HFFc6 (cell line): ENCODE measurements at places on chromosomes 1 and 21. TPM values are rescaled to one million over a fixed set of nuclear protein-coding genes. Genes with fewer than 3 reads are reported as not detected.

DNA sequence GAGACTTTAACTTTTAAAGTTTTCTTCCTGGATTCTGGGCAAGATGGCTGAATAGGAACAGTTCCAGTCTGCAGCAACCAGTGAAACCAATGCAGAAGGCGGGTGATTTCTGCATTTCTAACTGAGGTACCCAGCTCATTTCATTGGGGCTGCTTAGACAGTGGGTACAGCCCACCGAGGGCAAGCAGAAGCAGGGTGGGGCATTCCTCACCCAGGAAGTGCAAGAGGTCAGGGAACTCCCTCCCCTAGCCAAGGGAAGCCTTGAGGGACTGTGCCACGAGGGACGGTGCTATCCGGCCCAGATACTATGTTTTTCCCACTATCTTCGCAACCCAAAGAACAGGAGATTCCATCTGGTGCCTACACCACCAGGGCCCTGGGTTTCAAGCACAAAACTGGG, 121.0 kb downstream of the VAV3 start:
- no peak for DNase-seq

DNA sequence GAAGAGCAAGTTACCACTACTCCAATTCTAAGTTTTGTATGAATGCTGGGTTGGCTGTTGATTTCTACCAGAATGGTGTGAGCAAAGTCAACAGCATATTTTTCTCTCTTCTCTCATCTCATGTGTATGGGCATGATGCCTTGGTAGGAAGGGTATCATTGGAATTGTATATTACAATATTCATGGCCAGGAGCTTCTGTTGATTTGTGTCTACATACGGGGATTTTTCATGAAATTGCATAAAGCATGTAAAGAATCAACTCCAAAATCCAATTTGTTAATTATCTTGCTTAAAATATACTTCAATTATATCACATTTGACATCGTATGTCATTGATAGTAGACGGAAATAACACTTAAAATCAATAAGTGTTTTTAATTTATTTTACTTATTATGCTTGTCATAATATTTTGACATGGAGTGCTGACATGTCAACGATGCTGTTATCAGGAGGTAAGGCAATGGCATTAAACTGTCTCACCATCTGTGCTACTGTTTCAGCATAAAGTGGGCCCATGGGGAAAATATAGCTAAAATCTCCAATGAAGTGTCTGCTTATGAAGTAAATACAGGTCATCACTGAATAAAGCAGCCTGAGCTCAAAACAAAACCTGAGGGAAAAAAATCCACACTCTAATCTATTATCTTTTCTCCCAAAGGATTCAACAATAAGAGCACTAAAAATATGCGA, 142.2 kb upstream of the NBPF11 start:
- no peak for DNase-seq

GOLT1A gene
- not detected in 3 replicates for total RNA-seq

DNA sequence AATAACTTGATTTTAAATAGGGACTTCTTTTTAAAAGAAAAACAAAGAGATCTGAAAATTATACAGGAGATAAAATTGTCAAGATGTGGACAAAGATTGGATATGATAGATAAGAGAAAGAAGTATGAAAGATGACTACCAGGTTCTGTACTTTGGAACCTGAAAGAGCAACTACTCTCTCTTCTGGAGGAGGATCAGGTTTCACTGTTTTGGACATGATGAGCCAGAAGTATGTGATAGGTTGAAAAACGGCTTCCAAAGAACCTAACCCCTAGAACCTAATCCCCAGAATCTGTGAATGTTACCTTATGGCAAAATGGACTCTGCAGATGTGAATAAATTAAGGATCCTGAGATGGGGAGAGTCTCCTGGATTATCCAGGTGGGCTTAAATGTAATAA, 26.2 kb downstream of the RSBN1 start:
- DNase-seq: no peak

- DNase-seq: peak; percentile 25
Observed at GRCh38 chr1:28516518-28516956, 10.7 kb downstream of the RCC1 start.

S100A14 gene
- total RNA-seq: not detected in 3 replicates

DNA sequence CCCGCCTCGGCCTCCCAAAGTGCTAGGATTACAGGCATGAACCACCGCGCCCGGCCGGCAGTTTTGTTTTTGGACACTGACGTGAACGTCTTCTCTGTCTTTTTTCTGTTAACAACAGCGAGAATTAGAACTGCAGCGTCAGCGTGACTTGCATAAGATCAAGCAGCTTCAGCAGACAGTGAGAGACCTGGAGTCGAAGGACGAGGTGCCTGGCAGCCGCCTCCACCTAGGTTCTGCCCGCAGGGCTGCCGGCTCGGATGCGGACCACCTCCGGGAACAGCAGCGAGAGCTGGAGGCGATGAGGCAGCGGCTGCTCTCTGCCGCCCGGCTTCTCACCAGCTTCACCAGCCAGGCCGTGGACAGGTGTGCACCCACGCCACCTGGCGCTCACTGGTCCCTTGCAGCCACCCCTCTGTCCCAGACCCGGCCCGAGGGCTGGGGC, 22.9 kb upstream of the DIP2A start:
- no peak for DNase-seq

DNA sequence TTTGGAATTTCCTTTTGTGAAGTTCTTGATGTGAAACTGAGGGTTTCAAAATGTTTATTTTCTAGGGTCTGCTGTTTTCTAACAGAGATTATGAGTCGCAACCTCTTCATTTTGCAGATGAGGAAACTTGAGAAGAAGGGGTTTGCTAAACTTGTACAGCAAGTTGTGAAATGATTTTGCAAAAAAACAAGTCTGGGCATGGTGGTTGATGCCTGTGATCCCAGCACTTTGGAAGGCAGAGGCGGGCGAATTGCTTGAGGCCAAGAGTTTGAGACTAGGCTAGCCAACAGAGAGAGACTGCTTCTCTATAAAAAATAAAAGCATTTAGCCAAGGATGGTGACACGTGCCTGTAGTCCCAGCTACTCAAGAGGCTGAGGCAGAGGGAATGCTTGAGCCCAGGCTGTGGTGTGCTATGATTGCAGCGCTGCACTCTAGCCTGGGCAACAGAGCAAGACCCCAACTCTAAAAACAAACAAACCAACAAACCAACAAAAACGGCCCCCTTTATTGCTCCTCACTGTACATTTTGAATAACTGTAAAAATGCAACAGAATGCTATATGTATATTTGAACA, 9.9 kb downstream of the TRIM67 start:
- no peak for DNase-seq

NHLH2 gene
- not detected in 2 replicates for total RNA-seq

- DNase-seq: no peak
Observed at GRCh38 chr1:232452117-232452516, 177.8 kb downstream of the SIPA1L2 start.

CD34 gene
- total RNA-seq: 0.32 to 0.51 TPM (median 0.41 TPM) in 3 replicates

USP48 gene
- 45.9 to 48.2 TPM (median 47.6 TPM) in 3 replicates for total RNA-seq

DNA sequence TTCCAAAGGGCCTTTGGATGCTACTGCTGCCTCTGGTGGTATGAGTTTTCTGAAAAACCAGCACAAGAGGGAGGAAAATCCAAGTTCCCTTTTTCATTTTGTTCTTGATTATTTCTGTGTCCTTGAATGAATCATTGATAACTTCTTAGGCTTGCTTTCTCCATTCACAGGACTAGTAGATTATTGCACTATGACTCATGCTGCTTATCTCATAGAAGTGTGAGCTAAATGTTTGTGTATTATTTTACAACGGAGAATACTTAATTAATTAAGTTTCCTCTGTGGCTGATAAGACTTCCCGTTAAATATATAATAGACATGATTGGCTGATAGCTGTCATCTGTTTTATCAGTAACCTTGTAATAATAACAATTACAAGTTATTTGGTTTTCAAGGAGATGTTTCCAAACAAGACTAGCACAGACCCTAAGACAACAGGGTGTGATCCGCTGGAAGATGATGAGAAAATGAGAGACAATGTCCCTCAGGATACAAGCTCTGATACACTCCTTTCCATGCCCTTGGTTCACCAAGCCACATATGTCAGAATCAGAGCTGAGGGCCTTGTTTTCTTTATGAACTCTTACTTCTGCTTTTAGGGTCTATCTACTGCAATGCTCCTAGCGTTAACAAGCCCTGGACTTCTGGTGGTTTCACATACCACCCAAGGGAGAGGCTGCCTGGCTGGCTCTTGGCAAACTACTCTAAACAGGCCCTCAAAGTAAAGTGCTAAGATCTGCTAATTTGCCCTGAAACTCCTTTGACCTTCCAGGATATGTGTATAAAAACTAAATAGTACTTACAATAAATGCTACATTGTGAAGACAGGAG, 1078.3 kb downstream of the TTLL7 start:
- DNase-seq: no peak

ZNHIT6 gene
- 21.5 to 25.7 TPM (median 22.1 TPM) in 3 replicates for total RNA-seq

DNA sequence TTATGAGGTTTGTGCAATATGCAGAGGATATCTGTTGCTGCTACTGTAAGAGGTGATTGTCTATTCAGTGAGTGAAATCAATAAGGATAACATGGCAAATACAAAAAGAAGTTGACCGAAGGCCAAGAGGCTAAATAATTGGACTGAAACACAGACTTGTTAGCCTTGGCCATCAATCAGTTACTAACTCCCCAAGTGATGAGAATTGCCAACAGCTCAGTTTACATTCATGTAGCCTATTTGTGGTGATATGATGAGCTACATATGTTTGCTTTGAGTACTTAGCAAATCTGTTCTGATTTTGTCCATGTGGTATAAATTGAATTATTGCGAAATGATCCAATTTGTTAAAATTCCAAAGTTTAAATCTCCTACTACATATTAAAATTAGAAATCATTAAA, 68.6 kb upstream of the VAV3 start:
- DNase-seq: no peak

DNA sequence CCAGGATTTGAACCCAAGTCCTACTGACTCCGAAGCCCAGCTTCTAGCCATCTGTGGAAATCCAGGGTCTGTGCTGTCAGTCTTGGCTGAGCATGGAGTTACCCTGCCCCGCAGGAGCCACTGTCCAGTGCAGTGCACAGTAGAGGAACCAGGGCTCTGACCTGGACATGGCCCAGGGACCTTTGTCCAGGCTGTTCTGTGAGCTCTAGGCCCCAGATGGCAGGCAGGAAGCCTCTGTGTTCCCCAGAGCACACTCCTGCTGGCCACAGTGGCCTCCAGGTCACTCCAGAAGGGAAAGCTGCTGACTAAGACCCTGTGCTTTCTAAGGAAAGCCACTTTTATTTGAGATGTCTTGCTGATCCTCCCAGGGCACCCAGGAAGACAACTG, 13.8 kb downstream of the S100A7A start:
- DNase-seq: no peak

DNA sequence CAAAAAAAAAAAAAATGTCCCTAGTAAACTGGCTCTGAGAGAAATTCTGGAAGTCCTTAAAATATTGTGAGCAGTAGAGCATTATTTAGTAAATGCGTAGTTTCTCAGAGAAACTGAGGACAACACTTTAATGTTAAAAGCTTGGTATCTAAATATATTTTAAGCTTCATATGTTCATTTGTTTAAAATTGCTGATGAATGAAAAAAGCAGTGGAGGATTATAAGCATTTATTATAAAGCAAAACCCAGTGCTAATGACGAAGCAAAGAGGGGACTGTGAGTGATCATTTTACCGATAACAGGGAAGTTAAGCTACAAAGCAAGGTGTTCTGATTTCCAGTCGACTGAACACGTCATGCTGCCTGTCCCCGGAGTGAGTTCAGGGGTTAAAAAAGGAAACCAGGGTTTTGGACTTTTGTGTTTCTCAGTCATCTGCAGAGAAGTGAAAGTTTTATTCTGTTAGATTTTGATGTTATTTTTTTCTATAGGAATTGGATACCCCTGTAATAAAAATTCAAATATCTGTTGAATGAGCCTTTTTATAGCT, 64.5 kb upstream of the SCCPDH start:
- no peak for DNase-seq

DNA sequence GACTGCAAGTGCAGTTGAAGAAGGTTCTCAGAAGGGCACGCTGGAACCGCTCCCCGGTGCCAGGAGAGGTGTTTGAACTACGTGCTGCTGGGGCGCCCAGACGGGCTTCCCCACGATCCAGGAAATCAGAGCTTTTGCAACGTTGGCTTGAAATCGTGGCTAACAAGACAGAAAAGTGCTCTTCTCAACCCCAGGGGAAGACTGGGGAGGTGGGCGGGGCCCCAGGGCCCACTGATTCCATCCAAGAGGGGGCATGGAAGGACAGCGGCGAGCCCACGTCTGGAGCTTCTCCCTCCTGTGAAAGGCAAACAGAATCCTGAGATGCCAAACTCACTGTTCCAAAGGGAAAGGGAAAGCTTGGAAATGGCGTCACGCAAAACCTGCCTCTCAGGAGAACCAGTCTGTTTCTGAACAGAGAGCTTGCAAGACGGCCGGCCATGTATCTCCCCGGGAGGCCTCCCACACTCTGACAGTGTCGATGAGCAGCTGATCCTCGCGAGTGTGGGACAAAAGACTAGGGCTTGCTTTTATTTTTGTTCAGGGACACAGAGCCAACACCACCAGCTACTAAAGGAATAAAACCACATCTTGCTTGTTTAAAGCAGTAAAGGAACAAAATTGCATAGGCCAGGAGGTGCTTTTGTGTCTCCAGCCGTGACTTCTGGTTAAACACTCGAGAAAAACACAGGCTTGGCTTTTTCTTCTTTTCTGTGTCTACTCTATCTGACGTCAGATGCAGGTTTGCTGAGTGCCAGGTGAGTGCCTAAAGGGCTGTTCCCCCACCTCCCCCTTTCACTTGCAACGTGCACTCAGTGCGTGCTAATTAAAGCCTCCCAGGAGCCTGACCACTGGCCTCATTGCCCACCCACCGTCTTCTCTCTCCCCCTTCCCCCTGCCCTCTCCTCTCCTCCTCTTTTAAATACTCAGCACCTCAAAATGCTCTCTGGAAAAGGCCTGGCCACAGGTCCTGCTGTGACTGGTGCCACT, 41.5 kb downstream of the LRRC3 start:
- DNase-seq: no peak

GRCh38 chr1:228359613-228360532, 46.8 kb downstream of the TRIM11 start:
- no peak for DNase-seq

GRCh38 chr1:53393325-53393792, 65.5 kb upstream of the LRP8 start:
- peak; percentile 52 for DNase-seq
